ENCODE measurements at places on chromosomes 5 and 9.

DNA sequence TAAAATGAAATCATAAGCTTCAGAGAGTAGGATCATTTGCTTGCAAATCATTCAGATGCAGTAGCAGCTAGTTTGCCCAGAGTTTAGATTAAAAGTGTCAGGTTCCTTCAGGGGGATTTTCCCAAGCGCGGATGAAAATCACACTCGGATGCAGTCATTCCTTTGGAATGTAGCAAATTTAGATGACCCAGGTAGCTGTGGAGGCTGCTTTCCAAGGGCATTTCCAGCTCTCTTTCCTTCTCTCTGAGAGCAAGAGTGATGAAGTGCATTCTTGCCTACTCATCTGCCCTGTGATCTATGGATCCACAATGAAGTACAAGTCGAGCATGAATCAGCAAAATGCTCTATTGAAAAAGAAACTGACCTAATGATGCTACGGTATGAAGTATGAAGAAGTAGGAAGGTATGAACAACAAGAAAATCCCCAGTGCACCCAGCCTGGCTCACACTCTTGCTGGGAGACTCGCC, 200.2 kb downstream of the PLK2 start:
- DNase-seq: no peak

DNA sequence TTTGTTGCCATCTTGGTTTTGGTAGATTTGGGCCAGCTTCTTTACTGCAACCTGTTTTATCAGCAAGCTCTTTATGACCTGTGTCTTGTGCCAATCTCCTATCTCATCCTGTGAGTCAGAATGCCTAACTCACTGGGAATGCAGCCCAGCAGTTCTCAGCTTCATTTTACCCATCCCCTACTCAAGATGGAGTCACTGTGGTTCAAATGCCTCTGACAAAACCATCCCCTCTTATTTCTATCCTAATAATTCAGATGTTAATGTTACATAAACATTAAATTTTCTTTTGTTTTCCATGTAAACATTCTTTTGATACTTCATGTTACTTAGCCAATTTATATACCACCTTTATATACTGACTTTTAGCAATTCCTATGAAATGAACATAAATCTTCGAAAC, 746.3 kb downstream of the CDH18 start:
- DNase-seq: no peak

GRCh38 chr5:112270299-112271293, 148.5 kb downstream of the EPB41L4A start:
- DNase-seq: no peak

- DNase-seq: no peak
Observed at GRCh38 chr9:31623511-31623910, 760.9 kb upstream of the ACO1 start.

GRCh38 chr5:153559926-153560325, 69.5 kb downstream of the GRIA1 start:
- no peak for DNase-seq

GRCh38 chr5:3601061-3601710, 5.6 kb downstream of the IRX1 start:
- no peak for DNase-seq

GRCh38 chr5:82176115-82176814, 101.9 kb downstream of the RPS23 start:
- DNase-seq: no peak

- no peak for DNase-seq
Observed at GRCh38 chr9:110768886-110769285, 100.3 kb downstream of the MUSK start.

GRCh38 chr5:20370061-20370460, 382.1 kb upstream of the CDH18 start:
- no peak for DNase-seq

GRCh38 chr5:72456391-72457074, 50.7 kb downstream of the ZNF366 start:
- no peak for DNase-seq

DNA sequence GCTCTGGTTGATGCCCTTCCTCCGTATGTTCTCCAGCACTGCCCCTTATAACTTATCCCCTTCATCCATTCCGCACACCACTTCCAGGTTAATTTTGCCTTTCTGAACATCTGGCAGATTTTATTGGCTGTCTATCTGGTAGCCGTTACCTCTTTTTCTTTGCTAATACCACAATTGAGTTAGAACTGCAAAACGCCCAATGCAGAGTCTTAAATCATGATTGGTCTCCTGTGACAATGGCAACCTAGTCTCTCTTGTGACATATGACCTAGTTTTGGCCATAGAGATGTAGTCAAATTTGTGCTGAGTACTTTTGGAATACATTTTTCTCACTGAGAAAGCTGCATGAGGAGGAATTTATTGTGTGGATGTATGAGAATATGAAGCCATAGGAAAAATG, 365.7 kb upstream of the PRR16 start:
- no peak for DNase-seq

DNA sequence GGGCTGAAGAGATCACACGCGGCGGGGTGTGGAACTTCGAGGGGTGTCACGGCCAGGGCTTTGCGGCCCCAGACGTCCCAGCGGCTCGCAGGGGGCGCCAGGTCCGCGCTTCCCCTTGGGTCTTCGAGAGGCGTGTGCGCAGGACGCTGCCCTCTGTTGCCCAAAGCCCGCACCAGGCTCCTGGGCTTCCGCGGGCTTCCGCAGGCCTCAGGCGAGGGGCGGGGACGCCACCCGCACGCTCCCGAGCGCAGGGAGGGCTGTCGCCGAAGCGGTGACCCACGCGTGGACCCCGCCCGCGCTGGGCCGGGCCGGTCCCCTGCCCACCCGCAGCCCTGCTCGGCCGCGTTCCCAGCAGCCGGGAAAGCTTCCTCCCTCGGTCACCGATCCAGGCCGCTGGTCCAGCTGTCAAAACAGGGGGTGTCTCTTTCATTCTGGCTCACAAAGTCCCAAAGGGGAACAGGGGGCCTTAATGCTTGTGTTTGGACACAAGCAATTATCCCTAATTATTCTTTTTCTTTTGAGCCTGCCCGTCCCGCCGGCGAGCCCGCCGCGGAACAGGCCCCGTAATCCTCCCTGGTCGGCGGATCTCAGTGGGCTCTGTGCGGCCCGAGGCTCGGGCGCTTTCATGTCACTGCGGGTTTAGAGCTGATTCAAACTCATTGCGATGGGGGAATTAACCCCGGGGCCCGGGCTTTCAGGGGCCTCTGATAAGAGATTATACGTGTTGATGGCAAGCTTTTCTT, 60.6 kb downstream of the TMEM174 start:
- no peak for DNase-seq

GRCh38 chr9:101764472-101764871, 26.0 kb upstream of the GRIN3A start:
- DNase-seq: no peak

- DNase-seq: no peak
Observed at GRCh38 chr5:87572090-87572489, 159.4 kb upstream of the CCNH start.

DNA sequence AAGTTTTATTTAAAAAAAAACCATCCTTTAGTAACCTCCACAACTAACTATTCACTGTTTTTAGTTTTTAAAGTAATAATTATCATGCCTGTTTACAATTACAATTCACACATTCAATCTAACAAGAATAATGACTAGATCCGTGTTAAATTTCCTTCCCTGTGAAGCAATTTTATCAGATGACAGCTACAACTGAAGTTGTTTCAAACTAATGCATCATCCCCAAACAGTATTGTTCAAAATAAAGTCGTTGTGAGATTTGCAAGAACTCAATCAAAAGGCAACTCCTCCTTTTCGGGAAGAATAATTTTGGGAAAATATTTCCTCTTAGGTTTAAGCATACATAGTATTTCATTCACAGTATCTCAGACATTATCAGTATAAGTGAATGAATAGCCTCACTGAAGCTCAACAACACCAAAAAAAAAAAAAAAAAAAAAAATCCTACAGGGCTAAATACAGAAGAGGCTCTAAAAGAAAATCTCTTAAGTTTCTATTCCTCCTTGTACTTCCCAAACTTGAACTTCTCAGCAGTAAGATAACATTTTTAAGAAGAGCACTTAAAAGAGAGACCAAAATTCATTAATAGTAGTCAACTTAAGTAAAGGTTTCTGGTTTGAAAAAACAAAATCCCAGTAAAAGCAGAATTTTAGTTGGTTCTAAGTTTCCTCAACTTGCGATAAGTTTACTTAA, 9.4 kb downstream of the C9orf72 start:
- no peak for DNase-seq

- DNase-seq: no peak
Observed at GRCh38 chr9:130944510-130945058, 5.5 kb upstream of the FIBCD1 start.

GRCh38 chr5:27325513-27325912, 287.1 kb upstream of the CDH9 start:
- no peak for DNase-seq

- no peak for DNase-seq
Observed at GRCh38 chr9:69237702-69238295, 63.7 kb downstream of the TJP2 start.

GRCh38 chr5:131749723-131750470, 46.9 kb downstream of the FNIP1 start:
- DNase-seq: no peak

DNA sequence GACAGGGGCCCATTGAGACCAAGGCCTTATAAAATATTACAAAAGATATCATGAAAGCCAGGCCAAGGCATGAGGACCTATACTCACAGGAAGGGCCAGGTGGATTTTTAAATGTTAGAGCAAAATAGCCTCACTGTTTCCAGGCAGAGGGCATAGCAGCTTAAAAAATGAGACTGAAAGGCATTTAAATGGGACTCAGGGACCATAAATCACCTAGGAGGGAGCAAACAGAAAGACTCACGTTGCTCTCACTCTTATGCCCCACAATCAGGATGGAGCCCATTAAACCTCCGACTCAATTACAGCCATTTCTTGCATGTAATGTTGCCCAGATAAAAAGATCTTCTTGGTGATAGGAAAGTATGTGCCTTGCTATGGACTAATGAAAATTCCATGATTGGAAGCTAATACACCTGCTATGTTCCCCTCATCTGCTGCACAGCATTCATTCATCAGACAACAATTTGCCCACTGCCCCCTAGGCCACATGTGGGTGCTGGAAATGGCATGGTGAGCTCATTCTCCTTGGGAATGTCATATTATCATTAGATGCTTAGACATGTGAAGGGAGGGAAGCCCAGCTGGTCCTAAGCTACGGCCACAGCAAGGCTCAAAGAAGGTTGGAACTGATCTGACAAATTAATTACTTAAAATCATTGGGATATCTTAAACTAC, 128.6 kb upstream of the GRIA1 start:
- DNase-seq: no peak

GRCh38 chr9:127222388-127223095, 42.0 kb upstream of the GARNL3 start:
- DNase-seq: no peak

- DNase-seq: no peak
Observed at GRCh38 chr9:127131871-127132270, 9.4 kb upstream of the ANGPTL2 start.

- DNase-seq: no peak
Observed at GRCh38 chr5:91379246-91379913, 3.7 kb downstream of the ARRDC3 start.

GRCh38 chr5:43649256-43649655, 46.3 kb downstream of the NNT start:
- no peak for DNase-seq

DNA sequence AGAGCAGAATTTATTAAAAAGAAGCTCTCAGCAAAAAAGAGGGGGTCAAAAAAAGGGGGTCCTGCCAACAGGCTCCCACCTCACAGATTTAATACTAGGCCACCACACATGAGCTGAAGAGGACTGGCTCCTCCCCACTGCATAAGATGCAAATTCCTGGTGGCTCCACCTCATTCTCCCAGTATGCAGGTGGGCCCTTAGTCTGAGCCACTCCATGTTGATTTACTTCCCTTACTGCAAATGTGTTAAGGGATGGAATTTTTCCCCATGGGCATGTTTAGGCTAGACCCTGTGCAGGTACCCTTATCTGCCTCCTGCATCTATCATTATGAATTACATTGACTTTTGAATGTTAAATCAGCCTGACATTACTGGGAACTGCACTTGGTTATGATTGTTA, 82.9 kb downstream of the ISOC1 start:
- no peak for DNase-seq

GRCh38 chr9:36950389-36950788, 83.7 kb downstream of the PAX5 start:
- no peak for DNase-seq

DNA sequence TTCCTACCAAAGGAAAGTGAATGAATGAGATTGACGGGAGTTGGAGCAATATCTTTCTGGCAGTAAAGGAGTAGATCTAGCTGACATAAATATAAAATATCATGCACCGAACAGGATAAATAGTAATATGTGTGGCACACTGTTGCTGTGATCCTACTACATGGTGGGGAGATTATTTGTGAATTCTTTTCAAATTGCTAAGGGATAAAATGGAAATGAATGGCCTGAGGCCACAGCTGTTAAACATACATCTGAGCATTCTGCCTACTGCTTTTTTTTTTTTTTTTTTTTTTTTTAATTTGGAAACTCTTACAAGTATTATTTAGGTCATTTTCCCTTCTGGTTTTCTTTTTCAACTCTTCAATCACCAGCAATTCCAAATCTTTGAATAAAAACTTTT, 66.8 kb downstream of the MEF2C start:
- DNase-seq: no peak

- no peak for DNase-seq
Observed at GRCh38 chr5:38447056-38447455, 109.4 kb downstream of the LIFR start.

GRCh38 chr5:123451047-123451446, 27.8 kb upstream of the CEP120 start:
- DNase-seq: no peak

DNA sequence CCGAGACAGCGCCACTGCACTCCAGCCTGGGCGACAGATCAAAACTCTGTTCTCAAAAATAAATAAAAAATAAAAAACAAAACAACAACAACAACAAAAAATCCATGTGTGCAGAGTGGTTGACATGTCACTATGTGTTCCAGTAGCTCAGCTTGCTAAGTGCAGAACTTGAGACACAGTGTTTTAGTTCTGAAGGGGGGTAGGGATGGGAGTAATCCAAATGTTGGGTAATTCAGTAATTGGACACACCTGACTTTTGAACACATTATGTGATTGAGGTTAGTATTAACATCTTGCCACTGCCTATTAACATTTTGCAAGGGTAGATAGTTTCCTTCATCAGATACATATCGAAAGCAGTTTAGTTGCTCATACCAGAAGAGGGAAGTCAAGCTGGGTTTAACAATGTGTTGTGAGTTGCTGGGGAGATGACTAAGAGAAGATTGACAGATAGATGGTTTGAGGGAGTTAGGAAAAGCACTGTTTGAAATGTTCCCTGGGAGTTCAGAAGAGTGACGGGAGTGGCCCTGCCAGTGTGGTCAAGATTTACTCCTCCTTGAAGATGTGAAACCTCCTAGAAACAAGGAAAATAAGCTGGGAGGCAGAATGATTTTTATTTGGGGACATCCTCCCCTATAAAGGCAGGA, 928 bp downstream of the HACD4 start:
- no peak for DNase-seq

All from NCI-H2029 treated with DMSO at 0.1 percent for 48 hours (cell line).